ENCODE measurements at places on chromosomes 2 and 18.
A peak's percentile ranks its signal among the peaks of the same experiment; 100 is the strongest.

GRCh38 chr2:181025004-181025403 is 44.6 kb downstream of the UBE2E3 start:
- DNase-seq: no peak

DNA sequence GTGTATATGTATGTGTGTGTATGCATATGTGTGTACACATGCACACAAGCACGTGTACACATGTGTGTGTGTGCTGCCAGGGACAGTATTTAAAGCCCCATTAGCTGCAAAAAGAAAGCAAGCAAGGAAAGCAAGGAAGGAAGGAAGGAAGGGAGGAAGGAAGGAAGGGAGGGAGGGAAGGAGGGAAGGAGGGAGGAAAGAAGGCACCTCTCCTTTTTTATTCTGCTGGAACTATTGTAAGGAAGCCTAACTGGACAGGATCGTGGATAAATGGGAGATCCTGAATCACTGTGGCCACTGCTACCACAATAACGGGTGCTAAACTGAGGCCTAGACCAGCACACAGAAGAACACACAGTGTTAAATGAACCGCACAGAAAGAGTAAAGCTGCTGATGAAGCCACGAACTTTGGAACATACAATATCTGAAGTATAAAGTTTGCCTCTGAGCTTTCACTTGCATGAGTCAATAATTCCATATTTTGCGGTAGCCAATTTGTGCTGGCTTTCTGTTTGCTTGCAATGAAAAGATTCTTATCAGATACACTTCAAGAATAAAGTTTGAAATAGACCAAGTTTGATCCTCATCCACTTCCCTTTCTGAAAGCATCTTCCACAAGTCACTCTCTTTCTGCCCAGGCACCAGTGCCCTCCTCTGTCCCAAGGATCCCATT is 15.5 kb downstream of the CACNB4 start:
- DNase-seq: no peak

- no peak for DNase-seq
These were observed 17.1 kb downstream of the MXD1 start for GRCh38 chr2:69931832-69932595.

GRCh38 chr2:44972771-44973535 is 31.5 kb downstream of the SIX3 start:
- DNase-seq: no peak

DNA sequence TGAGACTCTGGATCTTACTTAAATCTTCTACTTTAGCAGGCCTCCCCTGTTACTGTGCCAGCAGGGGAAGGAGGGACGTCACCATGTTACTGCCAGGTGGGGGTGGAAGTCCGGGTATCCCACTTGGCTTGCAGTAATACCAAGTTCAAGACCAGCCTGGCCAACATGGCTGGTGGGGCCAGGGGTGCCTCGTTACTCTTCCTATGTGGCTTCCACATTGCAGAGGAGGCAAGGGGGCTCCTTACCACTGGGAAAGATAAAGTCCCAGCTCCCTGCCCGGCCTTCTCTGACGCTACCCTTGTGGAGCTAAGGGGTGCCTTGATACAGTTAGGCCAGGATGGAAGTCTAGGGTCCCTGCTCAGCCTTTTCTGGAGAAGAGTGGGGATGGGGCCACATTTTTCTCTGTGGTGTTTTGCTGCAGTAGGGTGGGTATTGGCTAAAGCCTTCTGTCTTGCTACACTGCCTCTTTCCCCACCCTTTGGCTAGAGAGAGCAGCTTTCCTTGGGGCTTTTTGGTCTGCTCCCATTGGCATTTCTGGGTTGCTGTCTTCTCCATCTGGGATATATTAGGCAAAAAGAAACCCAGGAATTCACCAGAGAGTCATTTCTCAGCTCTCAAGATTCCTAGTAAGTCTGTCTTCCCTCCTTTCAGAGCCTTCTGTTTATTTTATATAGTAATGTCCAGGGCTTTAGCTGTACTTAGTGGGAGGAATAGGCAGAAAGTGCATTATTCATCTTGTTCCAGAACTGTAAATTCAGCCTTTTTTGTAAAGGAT is 21.9 kb downstream of the ELMOD3 start:
- DNase-seq: no peak

GRCh38 chr2:121489911-121490583 is 40.6 kb upstream of the RNU4ATAC start:
- DNase-seq: peak; percentile 30

- no peak for DNase-seq
These were observed 134.9 kb upstream of the DSEL start for GRCh38 chr18:67651438-67651837.

- no peak for DNase-seq
These were observed 304.3 kb downstream of the HRH4 start for GRCh38 chr18:24764766-24765165.

DNA sequence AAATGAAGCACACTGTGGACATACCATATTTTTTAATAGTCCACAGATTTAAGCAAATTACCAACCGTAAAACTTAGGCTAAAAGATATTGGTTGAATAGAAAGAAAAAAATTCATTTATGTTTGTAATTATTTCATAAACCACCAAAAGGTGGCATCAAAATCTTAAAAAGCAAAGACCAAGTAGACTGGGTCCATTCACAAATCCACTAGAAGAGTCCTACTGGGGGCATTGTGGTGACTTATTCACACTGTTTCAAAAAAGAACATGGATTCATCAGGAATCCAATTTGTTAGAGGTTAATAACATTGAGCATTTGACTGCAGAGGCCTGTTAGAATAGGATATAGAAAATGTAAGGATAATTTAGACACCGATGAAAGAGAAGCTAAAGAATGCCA is 194.9 kb upstream of the KYNU start:
- no peak for DNase-seq

- no peak for DNase-seq
These were observed 213.9 kb upstream of the KLHL29 start for GRCh38 chr2:23171108-23171507.

DNA sequence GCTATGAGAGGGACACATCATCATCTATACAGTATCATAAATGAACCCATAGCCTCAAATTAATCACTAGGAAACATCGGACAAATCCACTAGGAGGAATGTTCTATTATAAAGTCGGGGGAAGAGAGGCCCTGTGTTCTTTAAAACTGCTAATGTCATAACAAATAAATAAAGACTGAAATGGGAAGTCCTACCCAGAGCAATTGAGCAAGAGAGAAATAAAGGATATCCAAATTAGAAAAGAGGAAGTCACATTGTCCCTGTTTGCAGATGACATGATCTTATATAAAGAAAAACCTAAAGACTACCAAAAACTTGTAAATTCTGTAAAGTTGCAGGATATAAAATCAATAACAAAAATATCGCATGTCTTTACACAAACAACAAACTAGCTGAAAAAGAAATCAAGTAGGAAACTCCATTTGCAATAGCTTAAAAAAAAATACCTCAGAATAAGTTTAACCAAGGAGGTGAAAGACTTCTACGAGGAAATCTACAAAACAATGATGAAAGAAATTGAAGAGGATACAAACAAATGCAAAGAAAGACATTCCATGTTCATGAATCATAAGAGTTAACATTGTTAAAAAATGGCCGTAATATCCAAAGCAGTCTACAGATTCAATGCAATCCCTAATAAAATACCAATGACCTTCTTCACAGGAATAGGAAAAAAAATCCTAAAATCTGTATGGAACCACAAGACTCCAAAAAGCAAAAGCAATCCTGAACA is 30.6 kb downstream of the RTN4 start:
- no peak for DNase-seq

DNA sequence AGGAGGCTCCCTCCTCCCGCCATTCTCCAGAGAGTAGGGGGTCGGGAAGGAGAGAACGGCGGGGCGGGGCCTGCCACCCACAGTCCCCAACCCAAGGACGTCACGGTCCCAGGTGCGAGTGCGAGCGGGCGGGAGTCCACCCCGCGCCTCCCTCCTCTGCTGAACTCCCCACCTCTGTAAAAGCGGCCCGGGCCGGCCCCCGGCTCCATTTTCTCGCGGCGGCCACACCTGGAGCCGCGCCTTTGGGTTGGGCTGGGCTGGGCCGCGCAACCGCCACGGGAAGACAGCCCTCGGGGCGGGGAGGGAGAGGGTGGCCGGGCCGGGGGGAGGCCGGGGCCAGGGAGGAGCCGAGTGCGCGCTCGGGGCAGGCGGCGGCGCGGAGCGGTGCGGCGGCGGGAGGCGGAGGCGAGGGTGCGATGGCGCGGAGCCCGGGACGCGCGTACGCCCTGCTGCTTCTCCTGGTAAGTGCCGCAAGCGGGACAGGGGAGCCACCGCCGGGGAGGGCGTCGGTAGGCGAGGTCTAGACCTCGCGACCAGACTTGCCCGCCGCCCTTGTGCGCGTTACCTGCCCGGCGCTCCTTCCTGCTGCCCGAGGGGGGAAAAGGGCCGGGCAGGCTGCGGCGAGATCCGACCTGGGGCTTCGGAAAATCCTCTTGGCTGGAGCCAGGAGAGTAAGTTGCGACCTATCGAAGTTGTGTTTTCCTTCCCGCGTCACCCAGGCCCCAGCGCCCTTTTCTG is at the start of gene DSG2:
TSS of gene DSG2 (plus strand) at position 342 of the 738 bp plus-strand sequence. CDS start at position 417, 75 bp downstream.
- peak; percentile 85 for DNase-seq

DNA sequence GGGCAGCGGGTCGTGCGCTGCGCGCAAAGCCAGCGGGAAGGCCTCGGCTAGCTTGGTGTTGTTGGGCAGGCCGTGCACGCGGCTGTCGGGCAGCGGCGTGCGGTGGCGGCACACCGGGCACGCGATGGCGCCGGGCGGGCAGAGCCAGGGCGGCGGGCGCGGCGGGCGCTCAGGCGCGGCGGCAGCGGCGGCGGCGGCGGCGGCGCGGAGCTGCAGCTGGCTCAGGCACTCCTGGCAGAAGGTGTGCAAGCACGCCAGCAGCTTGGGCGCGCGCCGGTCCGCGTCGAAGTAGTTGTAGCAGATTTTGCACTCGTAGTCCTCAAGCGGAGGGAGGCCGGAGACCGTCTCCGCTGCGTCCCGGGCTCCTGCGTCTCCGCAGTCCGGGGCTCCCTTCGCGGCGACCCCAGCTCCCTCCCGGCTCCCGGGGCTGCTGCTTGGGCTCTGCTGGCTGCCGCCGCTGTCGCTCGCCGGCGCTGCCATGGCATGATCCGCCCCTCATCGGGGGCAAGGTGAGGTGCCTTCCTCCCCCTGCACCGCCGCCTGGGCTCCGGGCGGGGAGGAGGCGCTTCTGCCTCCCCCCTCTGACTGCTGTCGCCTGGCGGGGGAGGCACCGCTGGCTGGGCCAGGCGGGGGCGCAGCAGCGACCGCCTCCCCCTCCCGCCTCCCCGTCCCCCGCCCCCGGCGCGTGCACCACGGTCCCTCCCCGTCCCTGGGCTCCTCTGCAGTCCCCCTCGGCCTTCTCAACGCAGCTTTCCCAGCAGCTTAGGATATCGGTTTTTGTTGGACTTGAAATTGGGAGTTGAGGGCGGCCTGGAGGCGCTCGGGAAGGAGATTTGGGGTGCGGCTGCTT is 21.0 kb upstream of the PAX3 start:
- DNase-seq: peak; percentile 21

- DNase-seq: no peak
These were observed 235.4 kb downstream of the PIEZO2 start for GRCh38 chr18:10913919-10914318.

DNA sequence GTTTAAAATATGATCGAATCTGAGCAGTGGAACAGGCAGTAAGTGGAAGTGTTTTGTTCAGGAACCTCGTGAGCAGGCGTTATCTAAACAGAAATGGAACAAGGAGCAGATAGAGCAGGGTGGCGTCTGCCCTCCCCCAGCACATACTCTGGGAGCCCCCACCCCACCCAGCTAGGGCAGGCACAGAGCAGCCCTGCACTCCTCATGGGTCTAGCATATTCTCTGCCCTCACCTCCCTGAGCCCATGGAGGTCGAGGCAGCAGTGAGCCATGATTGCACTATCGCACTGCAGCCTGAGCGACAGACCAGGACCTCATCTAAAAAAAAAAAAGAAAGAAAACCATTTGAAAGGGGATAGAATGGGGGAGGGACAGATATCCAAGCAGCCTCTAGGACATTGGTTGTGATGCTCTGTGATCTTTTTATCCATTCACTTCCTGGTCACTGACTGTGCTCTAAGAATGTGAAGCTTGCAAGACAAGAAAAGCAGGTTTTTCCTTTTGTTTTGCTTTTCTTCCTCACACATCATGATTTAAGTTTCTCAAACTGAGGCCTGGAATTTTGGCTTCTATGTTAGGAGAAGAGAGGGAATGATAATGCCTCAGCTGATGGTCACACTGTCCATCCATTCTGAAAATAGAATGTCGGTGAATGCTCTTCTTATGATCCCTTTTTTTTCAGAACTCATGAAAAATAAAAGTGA is 3.1 kb downstream of the MLPH start:
- DNase-seq: no peak

GRCh38 chr2:49830846-49831245 is 676.5 kb upstream of the FSHR start:
- no peak for DNase-seq

DNA sequence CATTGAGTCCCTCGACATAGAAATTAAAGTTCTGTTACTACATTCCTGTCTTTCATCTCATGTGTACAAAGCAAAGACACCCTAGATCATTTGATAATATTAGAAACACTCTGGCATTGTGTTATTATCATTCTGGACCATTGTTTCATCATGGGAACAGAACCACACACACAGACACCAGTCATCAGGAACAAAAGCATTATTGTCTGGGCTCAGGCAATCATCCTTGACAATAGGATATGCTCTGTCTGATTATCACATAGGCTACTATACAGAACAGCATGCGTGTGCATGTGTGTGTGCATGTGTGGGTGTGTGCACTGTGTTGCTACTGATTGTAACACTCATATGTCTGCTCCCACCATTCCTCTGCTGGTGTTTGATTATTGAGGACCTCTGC is 242.5 kb downstream of the SH3BP4 start:
- no peak for DNase-seq

DNA sequence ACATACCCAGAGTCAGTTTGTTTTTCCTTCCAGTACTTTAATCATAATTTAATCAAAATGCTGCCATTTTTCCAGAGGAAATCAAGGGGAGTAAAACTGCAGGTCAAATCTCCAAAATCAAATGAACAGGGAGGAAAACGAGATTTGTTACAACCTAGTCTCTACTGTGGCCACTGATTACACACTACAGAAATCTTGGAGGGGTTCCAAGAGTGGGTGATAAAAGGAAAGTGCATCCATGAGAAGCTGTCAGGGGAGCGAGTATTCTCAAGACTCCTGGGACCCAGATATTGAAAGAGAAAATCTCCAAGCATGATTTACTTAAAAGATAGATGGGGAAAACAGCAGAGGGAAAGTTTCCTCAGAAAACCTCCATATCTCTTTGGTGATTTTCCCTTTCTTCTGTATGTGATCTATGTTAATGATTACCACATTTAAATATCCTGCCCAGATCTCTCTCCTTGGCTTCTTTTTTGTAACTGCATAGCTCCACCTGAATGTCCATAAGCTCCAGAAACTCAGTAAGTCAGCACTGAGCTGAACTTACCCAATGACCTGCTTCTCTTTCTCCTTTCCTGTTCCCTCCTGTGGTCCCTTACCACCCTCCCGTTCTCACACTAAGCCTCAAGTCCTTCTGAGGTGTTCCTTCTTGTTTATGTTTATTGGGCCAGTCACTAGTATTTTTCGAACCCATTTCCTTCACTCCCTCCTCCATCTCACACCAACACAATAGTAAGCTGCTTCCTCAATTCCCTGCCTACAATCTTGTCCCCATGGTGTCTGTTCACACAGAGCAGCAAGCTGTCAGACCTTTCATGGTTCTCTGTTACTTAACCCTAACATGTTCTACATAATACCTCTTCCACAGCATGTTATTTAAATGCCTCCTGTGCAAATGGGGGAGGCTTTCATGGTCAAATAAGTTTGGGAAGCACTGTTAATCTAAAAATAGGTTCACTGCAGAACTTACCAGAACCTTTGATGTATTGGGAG is 73.9 kb upstream of the TWSG1 start:
- DNase-seq: no peak
